ENCODE measurements at places on chromosomes 1 and 21.

DNA sequence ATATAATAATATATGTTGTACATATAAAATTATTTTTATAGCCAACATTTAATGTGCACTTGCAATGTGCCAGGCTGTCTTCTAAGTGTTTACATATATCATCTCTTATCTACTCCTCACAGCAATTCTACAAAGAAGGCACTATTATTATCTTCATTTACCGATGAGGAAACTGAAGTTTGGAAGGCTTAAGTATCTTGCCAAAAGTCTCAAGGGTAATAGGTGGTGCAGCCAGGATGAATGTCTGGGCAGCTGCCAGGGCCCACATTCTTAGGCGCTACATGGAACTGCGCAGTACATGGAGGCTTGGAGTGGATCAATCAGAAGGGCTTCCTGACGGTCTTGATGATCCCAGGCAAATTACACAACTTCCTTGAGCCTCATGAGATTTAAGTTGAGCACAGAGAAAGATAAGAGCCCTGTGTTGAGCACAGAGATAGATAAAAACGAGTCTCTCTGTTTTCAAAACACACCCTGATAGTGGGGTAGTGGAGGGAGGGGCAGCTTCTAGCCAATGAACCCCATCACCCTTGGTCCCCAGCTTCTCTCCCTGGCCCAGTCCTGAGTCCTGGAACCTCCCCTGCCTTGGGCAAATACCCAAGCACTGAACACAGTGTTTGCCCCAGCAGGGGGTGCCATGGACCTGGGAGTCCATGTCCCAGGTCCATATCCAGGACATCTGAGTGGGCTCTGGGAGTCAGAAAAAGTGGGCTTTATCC lies 9.2 kb downstream of the POU3F1 start:
- DNase-seq: no peak

DNA sequence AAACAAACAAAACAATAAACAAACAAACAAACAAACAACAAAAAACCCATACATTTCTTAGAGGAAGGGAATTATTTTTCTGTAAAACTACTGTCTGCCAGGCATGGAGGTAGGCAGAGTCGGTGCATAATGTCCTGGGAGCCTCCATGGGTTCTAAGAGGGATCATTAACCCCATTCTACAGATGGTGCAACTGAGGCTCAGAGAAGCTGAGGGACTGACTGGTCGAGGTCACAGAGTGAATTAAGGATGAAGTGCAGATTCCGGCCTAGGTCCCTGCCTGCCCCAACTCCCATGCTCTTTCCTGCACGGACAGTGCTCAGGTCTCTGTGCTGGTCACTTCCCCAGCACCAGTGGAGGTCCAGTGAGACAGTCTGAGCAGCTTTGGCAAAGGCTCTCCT lies 15.8 kb upstream of the WNT4 start:
- no peak for DNase-seq

DNA sequence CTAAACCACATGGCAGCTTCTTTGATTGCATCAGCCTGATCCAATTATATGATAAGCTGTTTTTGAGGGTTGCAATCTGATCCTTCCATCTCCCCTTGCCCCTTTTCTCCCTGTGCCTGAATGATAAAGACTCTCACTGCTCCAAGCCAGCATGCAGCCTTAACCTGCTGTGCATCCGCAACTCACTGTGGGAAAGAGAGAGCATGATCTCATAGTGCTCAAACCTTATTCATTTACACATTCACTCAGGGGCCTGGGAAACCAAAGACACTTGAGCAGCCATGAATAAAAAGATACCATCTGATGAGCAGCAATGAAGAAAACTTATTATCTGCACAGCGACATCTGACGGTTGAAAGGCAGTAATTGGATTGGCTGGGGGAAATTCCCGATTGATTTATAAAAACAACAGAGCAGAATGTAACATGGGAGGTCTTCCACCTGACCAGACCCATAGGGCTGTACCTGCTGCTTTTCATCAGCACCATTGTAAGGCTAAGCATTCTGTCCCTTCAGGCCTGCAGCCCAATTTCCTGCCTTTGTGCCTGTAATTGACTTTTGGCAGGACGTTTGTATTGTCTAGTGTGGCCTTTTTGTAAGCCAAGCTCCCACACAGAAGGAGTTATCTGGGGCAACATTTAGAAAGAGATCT lies 62.5 kb downstream of the KIAA0040 start:
- DNase-seq: no peak

- no peak for DNase-seq
These were observed 231.7 kb downstream of the HMCN1 start for GRCh38 chr1:185965870-185966269.

DNA sequence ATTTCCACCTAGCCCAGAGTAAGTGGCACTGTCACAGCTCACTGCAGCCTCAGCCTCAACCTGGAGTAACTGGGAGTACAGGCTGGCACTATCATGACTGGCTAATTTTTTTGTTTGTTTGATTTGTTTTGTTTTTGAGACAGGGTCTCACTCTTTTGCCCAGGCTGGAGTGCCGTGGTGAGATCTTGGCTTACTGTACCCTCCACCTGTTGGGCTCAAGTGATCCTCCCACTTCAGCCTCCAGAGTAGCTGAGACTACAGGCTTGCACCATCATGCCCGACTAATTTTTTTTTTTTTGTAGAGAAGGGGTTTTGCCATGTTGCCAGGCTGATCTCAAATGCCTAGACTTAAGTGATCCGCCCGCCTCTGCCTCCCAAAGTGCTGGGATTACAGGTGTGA lies 2.5 kb downstream of the UCK2 start:
- DNase-seq: no peak

DNA sequence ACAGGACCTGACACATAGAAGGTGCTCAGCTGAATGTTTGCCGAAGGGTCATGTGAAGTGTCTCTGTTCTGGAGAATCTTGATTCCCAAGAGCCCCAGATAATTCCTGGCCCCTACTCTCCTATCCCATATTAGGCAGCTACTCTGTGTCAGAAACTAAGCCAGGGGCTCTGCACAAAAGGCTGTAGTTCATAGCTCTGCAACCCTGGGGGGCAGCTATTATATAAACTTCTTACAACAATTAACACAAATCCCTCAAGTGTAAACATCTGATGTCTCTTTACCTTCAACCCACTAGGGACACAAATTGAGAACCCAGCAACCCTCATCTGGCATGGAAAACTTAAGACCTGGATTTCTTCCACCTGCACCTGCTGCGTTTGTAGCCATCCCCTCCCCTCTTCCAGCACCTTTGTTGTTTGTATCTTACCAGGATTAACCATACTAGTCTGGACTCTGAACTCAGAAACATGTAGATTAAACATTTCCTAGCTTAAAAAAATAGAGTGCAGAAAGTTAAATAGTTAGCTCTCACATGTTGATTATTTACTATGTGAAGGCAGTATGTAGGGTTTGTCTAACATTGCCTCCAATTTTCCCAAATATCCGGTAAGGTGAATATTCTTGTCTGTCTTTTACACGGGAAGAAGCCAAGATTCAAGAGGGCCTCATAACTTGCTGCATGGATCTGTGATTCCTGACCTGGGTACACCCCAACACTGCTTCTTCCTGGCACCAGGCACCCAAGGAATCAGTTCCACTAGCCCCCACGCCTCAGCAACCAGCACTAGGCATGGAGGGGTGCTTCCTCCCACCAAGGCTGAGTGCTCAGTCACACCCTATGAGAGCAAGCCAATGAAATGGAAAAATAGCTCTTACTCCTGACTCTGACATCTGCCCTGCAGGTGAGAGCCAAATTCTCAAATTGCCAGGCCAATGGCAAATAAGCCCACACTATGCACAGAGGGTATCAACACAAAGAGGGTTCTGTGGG lies 220.7 kb upstream of the HOOK1 start:
- DNase-seq: no peak

GRCh38 chr1:235552146-235552716 lies 48.0 kb upstream of the B3GALNT2 start:
- DNase-seq: no peak

GRCh38 chr1:31667065-31667785 lies 22.5 kb upstream of the PEF1 start:
- no peak for DNase-seq

DNA sequence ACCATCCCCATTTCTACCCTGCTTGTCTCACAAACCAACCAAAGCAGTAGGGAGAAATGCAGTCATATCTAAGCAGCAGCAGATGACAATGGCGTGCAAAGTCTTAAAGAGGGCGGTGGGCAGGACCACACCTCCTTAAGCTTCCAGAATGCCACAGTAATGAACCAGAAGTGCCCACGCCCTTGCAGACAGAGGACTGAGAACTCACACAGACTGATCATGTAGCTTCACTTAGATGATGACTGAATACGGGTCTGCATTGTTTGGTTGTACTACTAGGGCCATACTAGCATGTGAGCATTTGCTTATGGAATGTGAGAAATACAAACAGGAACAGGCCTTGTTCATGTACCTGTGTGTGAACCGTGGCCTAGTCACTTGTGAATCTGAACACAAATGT lies 246.0 kb downstream of the RPS6KC1 start:
- DNase-seq: no peak

DNA sequence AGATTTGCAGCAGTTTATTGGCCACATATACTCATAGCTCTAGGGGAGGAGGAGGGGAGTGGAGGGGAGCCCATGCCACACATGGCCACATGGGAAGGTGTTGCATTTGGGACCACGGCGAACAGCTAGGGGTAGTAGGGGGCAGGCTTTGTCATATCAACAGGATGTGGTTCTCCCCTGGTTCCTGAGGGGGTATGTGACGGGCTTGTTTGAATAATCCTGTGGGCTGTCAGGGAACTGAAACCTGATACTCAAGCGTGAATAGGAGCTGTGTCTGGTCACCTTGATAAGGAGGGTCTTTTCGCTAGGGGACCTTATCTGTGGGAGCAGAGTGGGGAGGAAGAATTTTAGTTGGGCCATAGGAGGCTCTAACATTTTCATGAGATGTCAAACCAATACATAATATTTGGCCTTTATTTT lies 264.7 kb downstream of the CTH start:
- no peak for DNase-seq

- no peak for DNase-seq
These were observed 40.4 kb downstream of the LIN9 start for GRCh38 chr1:226268421-226269124.

- DNase-seq: no peak
These were observed 53.5 kb downstream of the FNBP1L start for GRCh38 chr1:93501399-93501798.

GRCh38 chr1:87436534-87436933 lies 107.9 kb downstream of the LMO4 start:
- DNase-seq: no peak

- DNase-seq: no peak
These were observed 1.2 kb upstream of the IFFO2 start for GRCh38 chr1:18957532-18958300.

DNA sequence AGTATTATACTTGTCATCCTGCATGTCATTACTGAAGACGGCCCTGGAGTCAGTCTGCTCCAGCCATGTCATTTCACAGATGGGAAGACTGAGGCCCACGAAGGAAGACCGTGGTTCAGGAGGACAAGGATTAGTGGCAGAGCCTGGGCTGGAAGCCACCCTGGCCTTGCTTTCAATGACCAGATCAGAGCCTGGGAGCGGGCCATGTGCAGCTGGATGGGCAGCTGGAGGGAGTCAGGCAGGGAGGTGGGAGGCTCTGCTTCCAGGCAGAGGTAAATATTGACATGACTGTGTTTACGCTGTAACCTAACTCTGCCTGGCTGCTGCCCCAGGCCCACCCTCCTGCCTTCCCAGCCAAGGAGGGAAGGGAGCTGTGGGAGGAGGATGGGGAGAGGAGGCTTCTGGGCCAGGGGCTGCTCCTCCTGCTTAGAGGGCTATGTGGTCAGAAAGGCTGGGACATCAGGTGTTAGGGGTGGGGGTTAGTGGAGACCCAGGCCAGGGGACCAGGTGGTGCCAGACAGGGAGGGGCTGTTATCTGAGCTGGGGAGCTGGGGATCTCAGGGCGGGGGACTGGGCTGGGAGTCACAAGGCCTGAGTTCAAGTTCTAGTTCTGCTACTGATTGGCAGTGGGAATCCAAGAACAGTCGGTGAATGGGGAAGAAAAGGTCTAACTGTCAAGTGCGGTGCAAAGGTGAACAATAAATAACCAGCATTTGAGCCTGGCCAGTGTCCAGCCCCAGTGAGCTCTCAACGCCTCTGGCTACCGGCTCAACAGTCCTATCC lies 48.5 kb upstream of the ECE1 start:
- DNase-seq: no peak

DNA sequence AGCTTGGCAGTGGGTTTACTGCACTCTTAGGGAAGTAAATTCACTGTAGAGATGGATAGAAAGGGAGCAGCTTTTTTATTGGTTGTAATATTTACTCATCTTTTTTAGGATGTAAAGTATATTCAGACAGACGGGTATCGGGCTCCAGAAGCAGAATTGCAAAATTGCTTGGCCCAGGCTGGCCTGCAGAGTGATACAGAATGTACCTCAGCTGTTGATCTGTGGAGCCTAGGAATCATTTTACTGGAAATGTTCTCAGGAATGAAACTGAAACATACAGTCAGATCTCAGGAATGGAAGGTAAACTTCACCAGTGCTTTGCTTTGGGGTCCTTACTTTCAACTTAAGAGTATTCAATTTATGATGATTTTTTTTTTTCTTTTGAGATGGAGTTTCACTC lies 3.2 kb downstream of the UHMK1 start:
- DNase-seq: no peak

DNA sequence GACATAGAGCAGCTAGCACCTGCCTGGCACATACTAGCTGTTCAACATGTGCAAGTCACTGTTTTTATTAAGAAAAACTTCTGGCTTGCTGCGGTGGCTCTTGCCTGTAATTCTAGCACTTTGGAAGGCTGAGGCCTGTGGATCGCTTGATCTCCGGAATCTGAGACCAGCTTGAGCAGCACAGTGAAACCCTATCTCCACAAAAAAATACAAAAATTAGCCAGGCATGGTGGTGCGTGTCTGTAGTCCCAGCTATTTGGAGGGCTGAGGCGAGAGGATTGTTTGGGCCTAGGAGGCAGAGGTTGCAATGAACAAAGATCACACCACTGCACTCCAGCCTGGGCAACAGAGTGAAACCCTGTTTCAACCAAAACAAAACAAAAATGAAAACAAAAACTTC lies 27.7 kb upstream of the C8B start:
- DNase-seq: no peak

DNA sequence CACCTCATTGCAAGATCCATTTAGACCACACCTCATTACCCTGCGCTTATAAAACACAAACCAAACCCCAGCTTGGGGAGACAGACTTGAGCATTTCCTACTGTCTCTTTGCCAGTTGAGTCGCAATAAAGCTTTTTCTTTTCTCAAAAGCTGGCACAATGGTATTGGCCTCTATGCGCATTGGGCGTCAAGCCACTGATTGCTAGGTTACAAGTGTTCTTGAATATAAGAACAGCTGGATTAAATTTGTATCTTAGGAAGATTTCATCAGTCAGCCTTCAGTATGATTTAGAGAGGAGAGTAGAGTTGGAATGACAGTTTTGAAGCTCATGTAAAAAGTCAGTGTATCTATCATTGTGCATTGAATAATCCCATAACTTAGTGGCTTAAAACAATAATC lies 84.9 kb upstream of the RAB4A start:
- DNase-seq: no peak

Data from B cell (primary cell).